GM18507 (cell line): ENCODE measurements at places on chromosomes 11 and 22.

GRCh38 chr11:12556788-12557384 is 117.3 kb upstream of the TEAD1 start:
- no peak for DNase-seq

DNA sequence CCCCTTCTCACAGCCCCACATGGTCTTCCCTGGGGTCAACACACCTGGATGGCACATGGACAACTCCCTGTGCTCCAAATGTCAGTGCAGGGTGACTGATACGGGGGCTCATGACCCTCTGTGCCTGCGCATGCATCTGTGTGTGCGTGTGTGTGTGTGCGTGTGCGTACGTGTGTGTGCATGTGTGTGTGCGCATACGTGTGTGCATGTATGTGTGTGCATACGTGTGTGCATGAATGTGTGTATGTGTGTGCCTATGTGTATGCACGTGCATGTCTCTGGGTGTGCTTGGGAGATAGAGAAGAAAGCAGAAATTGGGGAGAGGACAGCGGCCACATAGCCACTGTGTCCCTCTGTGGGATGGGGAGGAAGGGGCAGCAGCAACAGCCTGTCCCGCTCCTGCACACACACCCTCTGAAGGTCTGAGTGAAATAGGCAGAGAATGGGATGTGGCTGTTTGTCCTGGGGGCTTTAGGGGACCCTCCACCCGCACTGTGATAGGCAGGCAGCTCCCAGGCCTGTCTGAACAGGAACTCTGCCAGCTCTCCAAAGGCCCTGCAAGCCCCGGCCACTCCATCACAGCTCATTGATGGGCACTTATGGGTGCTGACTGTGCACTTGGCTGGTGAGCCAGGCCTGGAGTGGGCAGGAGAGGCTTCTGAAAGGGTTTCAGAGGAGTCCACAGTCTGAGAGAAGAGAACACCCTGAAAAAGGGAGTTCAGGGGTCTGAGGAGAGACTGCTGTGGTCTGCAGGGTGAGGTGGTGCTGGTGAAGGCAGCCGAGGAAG is 28.7 kb upstream of the PICK1 start:
- DNase-seq = no peak

DNA sequence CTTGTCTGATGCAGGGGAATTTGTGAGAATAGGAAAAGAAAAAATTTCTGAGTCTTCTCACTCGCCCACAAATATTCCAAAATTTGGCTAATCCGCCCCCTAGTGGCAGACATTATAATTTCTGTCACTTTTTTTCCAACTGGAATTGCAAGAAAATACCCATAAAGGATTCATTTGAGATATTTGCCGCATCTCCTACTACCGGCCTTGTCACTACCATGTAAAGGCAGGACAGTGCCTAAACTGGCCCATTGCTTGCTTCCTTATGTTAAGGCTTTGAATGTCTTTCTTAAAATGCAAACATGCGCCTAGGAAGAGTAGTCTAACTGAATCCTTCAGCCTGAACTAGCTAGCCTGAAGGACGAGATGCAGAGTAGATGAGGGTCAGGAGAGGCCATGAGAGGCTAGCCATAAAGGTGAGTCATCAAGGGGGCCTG is 9.3 kb upstream of the CEP295 start:
- no peak for DNase-seq

DNA sequence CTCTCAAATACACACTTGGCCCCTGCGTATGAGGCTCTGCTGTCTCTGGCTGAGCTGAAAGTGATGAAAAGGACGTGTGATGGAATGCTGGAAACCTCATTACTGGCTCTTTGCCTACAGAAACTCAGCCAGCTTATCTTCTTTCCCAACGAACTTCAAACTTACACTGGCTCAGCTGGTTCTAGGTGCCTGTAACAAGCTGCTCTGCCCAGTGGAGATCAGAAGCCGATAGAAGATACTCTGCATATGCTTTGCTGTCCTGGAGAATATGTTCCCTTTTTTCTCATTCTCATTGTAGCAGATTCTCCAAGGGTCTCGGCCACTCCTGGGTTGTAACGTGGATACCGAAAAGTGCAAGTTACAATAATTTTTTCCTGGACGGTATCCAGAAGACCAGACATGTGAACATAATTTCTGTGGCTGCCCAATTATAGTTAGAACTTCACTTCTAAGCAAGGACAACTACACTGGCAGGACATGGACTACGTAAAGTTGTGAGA is 405.3 kb upstream of the CCDC90B start:
- DNase-seq = no peak

GRCh38 chr11:58530236-58530635 is 22.3 kb upstream of the OR5B21 start:
- no peak for DNase-seq

GRCh38 chr22:36870250-36870649 is 9.4 kb downstream of the NCF4 start:
- no peak for DNase-seq

GRCh38 chr11:92111287-92111686 is 113.3 kb upstream of the FAT3 start:
- DNase-seq = no peak

- no peak for DNase-seq
Measured at GRCh38 chr11:10762913-10763421, 11.9 kb downstream of the CTR9 start.

DNA sequence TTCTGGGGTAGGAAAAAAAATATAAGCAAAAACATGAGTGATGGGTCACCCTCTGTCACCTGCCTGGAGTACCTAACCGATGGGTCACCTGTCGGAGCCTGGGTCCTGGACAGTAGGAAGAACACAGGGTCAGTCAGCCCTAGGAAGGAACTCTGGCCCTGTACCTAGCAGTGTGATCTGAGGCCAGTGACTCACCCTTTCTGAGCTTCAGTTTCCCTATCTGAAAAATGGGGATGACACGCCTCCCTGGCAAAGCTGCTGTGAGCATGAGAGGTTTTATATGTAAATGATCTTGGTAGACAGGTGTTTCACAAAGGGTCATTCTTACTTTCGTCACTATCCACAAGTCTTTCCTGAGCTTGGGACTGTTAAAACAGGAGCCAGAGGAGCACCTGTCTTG is 182.0 kb downstream of the ST3GAL4 start:
- no peak for DNase-seq

- DNase-seq = no peak
Measured at GRCh38 chr11:46277622-46278386, at the start of gene CREB3L1. Gene CREB3L1, plus strand, starts transcription at chr11:46277662. Its CDS starts 450 bp downstream, at chr11:46278112.

DNA sequence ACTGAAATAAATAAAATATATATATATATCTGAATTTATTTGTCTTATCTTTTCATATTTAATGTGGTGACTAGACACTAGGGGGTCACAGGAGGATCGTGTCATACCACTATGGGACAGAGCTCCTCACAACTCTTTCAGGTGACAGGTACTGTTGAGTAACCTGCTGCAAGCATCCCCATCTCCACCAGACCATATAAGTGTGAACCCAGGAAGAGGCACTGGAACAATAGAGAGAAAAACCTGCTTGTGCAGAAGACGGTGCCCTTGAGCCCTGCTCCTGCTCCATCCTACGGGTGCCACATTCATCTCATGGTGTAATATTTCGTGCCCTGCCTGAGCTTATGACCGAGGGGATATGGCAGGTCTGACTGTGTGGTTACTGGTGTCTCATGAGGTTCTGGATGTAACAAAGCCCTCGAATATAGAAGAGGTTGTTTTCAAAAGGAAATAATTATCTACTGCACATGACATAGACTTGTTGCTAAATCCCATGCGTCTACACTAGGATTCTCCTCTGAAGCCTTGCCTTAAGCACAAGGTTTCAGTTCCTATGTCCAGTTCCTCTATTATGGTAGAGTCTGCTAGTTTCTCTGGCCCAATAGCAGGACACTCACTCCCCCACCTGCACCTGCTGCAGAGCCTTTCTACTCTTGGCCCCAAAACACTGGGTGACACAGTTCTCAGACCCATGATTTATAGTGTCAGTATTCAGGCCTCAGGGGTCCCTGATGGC is 70.4 kb downstream of the GGTLC2 start:
- DNase-seq = no peak

- no peak for DNase-seq
Measured at GRCh38 chr11:30619767-30620166, 33.6 kb upstream of the MPPED2 start.

- peak; percentile 47 for DNase-seq
Measured at GRCh38 chr11:61281581-61282250, 13.4 kb downstream of the VWCE start.

GRCh38 chr11:2268729-2269600 is 1.4 kb downstream of the ASCL2 start:
- DNase-seq = no peak

- peak; percentile 43 for DNase-seq
Measured at GRCh38 chr22:17303840-17304779, 65.2 kb upstream of the CECR2 start.

DNA sequence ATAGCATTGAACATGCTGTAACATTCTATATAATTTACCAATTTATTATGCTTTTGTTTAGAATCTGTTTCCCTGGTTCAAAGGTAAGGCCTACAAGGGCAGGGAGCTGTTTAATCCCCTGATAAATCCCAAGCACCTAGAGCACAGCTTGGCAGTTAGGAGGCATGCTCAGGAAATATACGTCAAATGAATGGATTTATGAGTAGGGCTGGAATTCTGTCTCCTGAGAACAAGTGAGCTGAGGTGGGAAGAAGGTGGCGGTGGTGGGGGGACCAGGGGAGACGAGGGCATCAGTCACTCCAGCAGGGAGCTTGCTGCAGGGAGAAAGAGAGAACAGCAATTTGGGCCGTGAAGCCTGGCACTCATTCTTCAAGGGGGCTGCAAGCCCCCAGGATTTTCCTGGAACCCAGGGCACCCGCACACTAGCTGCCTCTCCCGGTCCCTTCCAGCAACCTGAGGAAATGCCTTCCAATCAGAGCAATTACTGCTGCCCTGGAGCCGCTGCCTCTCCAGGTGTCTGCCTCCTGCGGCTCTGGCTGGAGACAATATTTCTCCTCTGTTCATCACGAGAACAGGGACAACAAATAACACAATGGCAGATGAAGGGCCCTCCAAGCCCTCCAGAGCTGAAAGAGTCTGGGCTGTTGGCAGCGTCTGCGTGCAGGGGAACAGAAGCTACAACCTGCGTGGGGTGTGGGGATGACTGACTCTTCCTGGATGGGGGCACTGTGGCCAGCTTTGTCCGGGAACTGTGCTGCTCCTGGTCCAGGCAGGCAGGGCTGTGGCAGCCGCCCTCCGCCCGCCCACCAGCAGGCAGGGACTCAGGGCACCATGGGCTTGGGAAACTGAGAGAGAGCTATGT is 233.4 kb downstream of the ST3GAL4 start:
- no peak for DNase-seq

DNA sequence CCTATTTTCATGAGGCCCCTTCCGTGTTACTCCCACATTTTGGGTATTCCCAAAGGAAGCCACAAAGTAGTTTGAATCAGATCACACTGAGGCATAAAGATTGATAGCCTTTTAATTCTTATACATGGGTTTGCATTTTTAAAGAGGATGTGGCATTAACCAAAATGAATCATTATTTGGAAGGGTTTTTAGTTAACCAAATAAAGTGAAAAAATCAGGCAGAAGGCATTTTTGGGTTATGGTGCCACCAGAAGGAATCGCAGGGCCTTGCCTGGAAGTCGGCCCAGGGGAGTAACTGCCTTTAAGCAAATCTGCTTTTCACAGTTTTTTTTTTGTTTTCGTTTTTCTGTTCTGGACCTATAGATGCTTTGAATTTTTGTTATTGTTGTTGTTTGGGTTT is 55.4 kb downstream of the HSD17B12 start:
- no peak for DNase-seq

DNA sequence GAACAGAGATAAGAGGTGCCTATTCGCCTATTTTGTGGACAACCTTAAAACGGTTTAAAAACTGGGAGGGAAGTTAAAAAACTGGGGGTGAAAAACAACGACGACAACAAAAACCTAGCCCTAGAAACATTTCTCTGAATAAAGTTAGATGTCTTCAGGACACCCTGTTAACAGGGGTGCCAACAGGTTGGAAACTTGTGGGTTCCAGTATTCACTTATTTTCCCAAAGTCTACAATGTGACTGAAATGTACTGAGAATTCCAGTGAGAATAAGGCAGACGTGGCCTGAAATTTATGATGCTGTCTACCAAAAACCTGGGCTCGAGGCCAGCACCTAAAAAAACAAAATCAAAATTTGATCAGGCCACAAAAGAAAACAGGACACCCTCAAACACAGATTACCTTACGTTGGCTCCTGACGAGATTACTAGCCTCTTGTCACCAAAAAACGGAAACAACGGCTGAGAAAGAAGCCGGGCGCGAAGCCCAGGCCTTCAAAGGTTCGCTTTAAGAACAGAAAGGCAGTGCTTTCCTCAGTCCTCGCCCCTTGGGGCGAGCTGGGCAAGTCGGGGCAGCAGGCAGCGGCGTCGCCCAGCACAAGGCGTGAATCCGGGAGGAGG is 906 bp downstream of the CCDC90B start:
- peak; percentile 45 for DNase-seq

DNA sequence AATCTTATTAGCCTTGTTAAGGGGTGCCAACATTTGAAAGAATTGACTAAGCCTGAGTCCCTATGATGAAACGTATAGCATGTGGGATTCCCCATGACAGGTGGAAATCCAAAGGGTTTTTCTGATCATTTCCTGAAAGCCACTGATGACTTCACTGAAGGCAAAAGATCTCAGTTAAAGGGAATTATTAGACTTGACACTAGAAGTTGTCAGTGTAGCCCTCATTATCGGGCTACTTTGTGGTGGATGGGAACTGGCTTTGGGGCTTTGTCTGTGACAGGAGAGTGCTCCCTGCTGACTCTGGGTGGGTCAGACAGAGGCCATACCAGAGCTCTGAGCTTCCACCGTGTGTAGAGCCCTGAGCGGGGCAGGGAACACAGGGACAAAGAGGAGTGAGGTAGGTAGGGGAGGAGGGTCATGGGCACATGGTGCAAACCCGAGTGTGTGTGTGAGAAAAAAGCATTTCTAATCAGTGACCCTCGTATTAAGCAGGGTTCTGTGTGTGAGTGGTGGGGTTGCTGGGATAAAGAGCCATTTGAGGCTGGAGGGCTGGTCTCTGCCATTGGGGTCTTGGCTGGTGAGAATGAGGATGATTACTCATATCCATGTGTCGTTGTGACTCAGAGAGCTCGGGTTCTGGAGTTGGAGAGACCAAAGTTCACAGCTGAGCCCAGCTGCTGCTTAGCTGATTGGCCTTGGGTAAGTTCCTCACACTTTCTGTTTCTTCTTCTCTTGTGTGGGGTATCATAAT is 101.1 kb downstream of the GRIK4 start:
- peak; percentile 66 for DNase-seq

DNA sequence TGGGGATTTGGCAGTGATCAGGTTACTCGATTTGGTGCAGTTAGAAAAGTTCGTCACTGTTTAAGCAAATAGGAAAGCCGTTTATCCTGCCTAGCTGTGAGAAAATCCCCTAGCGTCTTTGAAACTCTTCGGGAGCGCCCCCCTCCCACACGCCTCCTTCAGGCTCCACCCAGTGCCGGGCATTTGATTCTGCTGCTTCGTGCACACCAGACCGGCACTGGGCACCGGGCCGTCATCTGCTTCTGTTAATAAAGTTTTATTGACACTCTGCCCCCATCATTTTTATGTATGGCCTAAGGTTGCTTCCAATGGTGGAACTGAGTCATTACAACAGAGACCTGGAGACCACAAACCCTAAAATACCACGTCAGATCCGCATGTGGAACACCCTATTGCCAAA is 50.9 kb downstream of the IGF2 start:
- no peak for DNase-seq

- DNase-seq = no peak
Measured at GRCh38 chr11:95100856-95101507, 11.3 kb downstream of the ENDOD1 start.
